ENCODE measurements at places on chromosomes 1 and 21. TPM values are rescaled to one million over a fixed set of nuclear protein-coding genes. Genes with fewer than 3 reads are reported as not detected.

Gene CAMK1G
- total RNA-seq: not detected

Gene ATAD3B
- total RNA-seq: 4.6 TPM

Gene LGR6
- total RNA-seq: not detected

Gene CFHR1
- not detected for total RNA-seq

Gene NTMT2
- total RNA-seq: not detected

Gene SPRR2E
- not detected for total RNA-seq

Gene AADACL4
- total RNA-seq: not detected

Gene CTSS
- total RNA-seq: 11.0 TPM

Gene VANGL1
- total RNA-seq: 1.5 TPM

Gene MXRA8
- total RNA-seq: 24.3 TPM

Gene GPR89B
- 7.5 TPM for total RNA-seq

Gene IER5
- 19.9 TPM for total RNA-seq

Gene RIIAD1
- 5.2 TPM for total RNA-seq

Gene TAS1R1
- not detected for total RNA-seq

Gene BCL2L15
- total RNA-seq: 0.05 TPM

Gene OVAAL
- not detected for total RNA-seq

Gene KRTAP13-2
- not detected for total RNA-seq

Gene KIF26B
- total RNA-seq: 0.15 TPM

Gene FCRL1
- not detected for total RNA-seq

Gene TMPRSS2
- total RNA-seq: not detected

Gene OR2T35
- not detected for total RNA-seq

Gene AADACL3
- total RNA-seq: not detected

Gene PEAR1
- total RNA-seq: 4.3 TPM

Gene CYP4A22
- total RNA-seq: not detected

Gene EPHX1
- 95.8 TPM for total RNA-seq

Gene IL19
- total RNA-seq: not detected

Gene HES2
- 0.06 TPM for total RNA-seq

Gene MYBPHL
- 0.57 TPM for total RNA-seq
